ENCODE measurements at places on chromosomes 2 and 18.

DNA sequence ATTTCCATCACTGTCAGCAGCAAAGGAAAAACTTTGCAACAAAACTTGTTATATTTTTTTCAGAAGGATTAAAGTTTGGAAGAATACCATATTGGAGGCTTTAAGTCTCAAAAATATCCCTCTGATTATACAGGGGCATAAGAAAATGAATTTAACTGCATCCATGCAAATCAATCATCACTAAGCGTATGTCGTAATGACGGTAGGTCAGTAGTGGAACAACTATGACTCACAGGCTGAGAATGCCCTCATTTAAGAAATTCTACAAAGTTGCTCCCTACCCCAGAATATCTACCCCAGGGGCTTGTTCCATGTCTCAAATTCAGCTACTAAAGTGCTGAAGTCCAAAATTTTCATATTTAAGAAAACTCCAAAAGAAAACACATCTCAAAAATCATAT lies 12.5 kb upstream of the NAB1 start:
- no peak for DNase-seq

DNA sequence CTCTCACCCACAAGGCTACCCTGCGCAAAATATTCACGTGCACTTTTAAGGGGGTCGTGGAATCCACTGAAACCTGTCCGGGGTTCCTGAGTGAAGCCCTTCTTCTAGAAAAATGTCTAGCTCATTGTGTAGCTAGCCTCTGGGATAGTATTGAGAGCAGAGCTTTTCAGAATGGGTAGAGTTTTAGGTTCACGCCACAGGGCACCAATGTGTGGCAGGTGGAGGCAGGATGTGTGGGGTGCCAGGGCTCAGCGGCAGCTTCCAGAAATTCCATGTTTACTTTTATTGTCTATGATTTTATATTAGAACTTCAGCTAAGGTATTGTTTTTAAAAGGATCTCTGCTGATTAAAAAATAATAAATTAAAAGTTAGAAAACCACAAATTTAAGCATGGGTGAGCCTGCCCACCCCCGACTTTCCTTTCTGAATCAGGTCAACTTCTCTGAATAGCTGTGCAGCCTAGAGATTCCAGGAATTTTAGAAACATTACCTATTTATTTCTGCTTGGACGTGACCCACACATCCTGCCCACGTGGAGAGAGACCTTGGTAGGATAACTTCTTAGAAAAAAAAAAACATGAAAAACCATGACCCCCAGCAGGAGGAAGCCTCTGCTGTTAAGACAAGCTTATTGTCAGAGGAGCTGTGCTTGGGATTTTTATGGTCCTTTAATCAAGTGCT lies 163.7 kb downstream of the CTIF start:
- DNase-seq: no peak

- no peak for DNase-seq
Observed at GRCh38 chr2:98476192-98476868, 31.7 kb downstream of the INPP4A start.

- peak; percentile 93 for DNase-seq
Observed at GRCh38 chr2:148255929-148256328, 235.0 kb downstream of the MBD5 start.

- DNase-seq: no peak
Observed at GRCh38 chr18:13048061-13048595, 57.0 kb downstream of the CEP192 start.

DNA sequence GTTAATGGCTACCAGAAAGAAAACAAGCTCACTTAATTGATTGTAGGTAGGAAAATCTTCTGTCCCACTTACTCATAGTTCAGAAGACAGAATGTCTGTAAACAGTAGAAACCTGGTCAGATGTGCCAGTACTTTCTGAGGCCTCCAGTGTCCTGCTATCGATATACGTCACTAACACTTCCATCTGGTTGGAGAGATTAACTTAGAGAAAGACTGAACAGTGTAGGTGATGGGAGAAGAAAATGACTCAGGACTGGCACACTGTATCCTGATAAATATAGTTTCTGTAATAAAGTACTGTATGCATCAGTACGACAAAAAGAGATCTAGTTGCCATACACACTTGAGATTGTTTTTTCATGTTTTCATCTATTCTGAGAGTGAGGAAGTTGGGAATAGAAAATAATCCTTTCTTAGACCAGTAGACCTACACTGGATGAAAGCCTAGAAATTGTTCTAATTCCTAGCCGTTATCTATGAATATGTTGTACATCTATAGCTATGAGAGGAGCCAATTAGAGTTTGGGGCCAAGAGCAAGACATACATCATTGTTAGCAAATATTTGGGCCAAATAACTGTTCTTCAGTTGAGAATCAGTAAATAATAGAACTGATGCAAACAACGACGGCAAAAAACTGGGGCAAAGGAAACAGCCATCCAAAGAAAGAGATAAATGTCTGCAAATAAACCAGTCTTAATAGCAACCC lies 105.9 kb downstream of the NAT8 start:
- no peak for DNase-seq

DNA sequence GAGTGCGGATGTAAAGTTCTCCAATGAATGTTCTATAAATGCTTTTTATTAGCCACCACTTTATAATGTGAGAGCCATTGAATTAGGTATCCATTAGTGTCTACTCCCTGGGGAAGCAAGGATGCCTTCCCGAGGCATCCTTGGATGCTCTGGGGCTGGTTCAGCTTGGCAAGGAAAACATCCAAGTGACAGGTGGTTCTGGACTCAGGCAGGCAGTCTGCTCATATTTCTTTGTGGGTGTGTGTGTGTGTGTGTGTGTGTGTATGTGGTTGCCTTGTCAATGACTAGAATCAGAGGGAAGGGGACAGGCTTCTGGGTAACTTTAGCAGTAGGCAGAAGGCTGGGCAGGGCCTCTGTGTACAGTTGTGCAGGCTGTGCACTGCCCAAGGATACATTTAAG lies 149.2 kb downstream of the TSN start:
- DNase-seq: no peak

- no peak for DNase-seq
Observed at GRCh38 chr2:231932711-231932970, 6.4 kb upstream of the NPPC start.

- peak; percentile 64 for DNase-seq
Observed at GRCh38 chr2:111121028-111121827, 514 bp downstream of the BCL2L11 start.

DNA sequence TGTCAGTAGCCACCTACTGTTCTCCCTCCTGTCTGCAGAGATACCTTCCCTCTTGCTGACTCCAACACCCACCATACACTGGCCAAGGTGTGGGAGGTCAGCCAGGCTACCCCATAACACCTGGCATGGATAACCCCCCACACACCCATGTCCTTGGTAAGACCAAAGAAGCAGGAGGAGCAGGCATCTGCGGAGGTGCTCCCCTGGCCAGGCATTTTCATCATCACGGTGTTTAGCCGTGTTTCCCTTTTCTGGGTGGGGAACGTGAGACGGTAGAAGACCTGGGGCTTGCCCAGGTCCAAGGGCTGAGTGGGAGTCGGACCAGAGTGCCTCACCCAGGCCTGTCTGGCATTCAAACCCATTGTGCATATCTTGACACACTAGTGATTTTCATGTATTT lies 150.3 kb downstream of the SMAD7 start:
- peak; percentile 35 for DNase-seq

- DNase-seq: no peak
Observed at GRCh38 chr2:1310866-1311265, 102.4 kb upstream of the TPO start.

GRCh38 chr2:73284296-73285158 lies at the start of gene FBXO41:
TSS of gene FBXO41 (minus strand) at chr2:73284478. CDS start at chr2:73269630, 14,848 bp downstream.
- DNase-seq: no peak

DNA sequence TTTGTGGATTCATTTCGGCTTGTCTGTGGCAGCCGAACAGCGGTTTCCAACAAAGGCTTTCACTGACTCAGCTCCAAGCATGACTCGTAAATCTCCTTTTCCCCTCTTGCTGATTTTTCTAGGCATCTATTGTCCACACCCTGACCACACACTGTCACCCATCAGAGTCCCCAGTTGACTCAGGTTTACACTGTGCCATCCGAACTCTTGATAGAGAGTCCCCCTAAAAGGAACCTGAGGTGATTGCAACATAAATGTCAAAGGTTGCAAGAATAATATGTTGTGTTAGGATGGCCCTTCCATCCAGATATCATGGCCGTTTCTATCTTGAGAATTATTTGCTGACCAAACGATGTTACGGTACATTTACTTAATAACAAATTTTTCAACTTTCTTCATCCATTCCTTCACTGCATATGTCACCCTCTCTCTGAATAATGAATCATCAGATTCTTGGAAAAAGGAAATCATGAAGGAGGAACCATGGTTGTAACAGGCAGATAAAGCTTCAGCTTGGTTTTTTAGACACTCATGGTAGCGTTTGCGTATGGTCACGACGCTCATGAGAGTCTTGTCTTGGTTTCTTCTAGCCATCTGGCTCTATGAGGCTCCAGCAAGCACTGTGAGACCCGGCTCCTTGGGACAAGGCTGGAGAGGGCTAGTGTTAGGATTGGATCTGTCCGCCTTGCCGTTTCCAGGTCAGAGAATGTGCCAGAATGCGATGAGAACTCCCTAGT lies 72.1 kb downstream of the NPAS2 start:
- DNase-seq: no peak
